T-helper 1 cell (primary cell): ENCODE measurements at places on chromosomes 3 and 15.

DNA sequence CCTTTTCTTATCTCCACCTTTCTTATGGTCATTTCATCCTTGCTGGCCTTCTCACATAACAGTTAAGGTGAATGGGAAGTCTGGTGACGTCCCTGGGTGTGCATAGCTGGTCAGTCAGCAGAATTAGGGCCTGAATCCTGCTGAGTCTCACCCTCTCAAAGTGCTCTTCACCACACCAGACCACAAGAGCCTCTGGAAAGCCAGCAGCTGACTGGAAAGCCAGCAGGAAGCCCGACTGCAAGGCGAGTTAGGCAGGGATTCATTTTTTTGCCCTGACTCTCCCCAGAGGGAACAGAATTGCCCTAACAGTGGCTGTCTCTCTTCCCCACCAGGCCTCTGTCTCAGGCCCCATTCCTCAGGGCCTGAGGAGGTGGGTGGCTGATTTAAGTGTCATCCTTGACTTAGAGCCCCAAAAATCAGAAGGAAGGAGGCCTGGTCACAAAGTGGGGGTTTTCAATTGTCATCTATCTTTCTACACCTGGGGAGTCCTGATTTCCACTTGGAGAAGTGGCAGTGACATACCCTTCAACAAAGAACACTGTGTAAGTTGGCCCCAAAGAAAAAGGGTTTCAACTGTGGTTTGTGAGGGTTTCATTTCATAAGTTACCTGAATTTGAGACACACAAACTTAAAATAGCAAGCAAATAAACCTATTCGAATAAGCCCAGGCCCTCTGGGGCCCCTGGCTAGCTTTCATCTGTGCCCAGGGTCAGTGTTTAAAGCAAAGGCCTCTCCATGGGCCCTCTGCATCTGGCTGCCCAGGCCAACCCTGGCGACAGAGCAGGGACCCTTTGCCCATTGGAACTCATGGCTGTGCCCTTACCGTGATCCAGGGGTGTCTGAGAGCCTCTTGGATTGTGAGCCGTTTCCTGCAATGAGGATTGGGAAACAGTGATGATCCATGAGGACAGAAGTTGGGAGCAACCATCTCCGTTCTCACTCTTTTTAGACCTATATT, 90.5 kb upstream of the HERC1 start:
- DNase-seq, result no peak

DNA sequence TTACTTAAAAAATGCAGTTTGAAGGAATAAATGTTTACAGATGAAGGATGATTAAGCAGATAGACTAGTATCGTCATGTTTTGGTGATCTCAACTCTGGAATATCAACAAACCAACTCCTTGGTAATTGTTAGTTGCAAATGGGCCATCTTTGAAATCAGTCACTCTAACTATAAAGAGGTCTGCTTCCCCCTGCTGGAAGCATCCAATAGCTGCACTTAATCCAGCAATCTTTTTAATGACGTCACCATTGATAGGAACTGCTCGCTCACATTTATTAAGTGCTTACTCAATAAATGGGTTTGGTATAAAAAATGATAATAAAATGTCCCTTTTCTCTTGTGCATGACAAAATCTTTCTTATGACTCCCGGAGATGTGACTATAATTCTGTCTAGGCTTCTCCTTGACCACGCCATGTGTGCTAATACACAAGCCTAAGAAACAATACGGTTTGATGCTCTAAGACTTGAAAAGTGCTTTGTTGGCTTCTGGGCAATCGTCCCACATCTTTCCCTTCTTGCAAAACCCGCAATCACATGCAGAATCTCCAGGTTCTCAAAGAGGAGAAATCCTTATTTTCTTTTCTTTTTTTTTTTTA, 227.6 kb upstream of the POU1F1 start:
- DNase-seq, result no peak

GRCh38 chr15:82810890-82811426, 1.5 kb downstream of the WHAMM start:
- peak; percentile 46 for DNase-seq

- DNase-seq, result no peak
Observed at GRCh38 chr3:123138839-123139444, 62.8 kb upstream of the SEC22A start.

DNA sequence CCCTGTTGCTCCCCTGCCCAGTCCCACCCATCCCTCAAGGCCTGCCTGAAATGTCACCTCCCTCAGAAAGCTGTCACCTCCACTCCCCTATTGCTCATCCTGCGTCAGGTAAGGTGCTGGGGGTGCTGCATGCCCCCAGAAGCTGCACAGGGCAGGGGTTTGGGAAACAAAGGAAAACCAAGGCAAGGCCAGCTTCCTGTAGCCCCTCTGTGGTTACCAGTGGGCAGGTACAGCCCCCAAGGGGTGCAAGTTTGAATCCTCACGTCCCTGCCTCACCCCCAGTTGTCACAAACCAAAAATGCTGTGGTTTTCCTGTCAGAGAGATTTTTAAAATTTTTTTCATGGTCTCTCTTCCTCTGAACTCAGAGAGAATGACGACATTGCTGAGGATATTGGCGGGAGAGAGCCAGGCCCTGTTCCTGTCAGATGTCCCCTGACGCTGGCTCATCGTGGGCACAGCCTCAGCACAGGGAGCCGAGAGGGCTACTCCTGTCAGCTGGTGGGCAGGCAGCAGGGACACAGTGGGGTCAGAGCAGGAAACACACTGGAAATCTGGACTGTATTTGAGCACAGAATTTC, 27.0 kb downstream of the PSTPIP1 start:
- DNase-seq, result peak; percentile 37

GRCh38 chr3:21847005-21847404, 96.0 kb upstream of the ZNF385D start:
- DNase-seq, result no peak

- DNase-seq, result no peak
Observed at GRCh38 chr3:110791995-110792686, 279.5 kb upstream of the NECTIN3 start.

DNA sequence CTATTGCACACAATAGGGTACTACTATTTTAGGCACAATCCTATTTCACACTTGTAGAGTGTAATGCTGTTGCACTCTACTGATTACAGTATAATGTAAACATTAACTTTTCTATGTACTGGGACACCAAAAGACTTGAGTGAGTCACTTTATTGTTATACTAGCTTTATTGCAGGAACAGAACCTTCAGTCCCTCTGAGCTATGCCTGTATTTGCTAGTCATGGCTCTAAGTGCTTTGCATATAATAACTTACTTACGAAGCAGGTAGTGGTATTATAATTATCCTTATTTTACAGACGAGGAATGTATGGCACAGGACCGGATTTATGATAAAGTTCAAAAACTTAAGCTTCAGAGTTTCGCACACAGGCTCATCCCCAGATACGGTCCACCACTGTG, 106.6 kb upstream of the SLC6A6 start:
- no peak for DNase-seq

DNA sequence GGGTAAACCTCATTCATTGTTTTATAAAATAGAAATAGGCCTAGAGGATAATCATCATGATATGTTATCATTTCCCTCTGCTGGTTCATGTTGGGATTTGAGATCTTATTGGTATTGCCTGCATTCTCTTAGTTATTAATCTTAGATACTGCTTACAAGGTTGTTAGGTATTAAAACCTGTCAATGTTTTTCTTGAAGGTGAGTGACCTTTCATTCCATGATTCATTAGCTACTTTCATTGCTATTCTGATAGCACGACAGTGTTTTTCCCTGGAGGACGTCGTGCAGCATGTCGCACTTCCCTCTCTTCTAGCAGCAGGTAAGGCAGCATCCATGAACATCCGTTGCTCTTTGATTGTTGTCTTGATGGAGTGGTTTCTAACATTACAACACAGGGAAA, 17.1 kb downstream of the P2RY12 start:
- DNase-seq, result no peak

- DNase-seq, result no peak
Observed at GRCh38 chr3:13023235-13023970, 49.8 kb downstream of the IQSEC1 start.

GRCh38 chr3:193040836-193041672, 123.4 kb upstream of the MB21D2 start:
- peak; percentile 52 for DNase-seq

- no peak for DNase-seq
Observed at GRCh38 chr3:11734-12133, 184.8 kb upstream of the CHL1 start.

DNA sequence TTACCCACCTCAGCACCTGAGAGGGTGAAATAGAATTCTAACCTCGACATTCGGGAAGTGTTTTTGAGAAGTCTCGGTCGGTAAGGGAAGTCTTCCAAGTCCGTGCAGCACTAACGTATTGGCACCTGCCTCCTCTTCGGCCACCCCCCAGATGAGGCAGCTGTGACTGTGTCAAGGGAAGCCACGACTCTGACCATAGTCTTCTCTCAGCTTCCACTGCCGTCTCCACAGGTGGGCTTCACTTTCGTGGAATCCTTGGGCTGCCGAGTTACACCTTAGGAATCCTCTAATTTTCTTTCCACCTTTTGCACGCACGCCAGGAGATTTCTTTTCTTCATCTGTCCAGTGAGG, 775 bp downstream of the CCNDBP1 start:
- no peak for DNase-seq

- DNase-seq, result no peak
Observed at GRCh38 chr3:195239121-195239520, 31.8 kb downstream of the XXYLT1 start.

DNA sequence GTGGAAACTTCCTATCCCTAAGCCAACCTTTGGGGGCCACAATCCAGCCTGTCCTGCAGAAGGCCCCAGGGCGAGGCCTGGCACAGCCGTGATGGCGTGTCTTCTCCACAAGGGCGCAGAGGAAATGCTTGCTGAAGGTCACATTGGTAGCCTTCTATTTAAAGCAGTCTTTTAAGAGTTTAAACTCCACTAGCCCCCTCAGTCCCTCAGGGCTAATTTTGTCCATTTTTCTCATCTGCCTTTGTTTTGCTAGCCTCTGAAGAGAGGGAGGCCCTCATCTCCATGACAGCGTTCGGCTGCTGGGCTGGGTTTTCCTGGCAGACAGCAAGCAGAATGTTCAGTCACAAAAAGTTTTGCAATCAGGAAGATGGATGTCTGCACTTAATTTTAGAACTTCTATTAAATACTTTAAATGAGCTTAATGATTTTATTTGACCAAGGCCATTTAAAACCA, 40.8 kb downstream of the RARB start:
- no peak for DNase-seq

- no peak for DNase-seq
Observed at GRCh38 chr15:73923488-73924164, 2.6 kb upstream of the LOXL1 start.

- no peak for DNase-seq
Observed at GRCh38 chr15:45457220-45457619, 65.3 kb downstream of the SLC30A4 start.
